ENCODE measurements at places on chromosomes 13 and 19. TPM values are rescaled to one million over a fixed set of nuclear protein-coding genes. Genes with fewer than 3 reads are reported as not detected.
A peak's percentile ranks its signal among the peaks of the same experiment; 100 is the strongest.

DNA sequence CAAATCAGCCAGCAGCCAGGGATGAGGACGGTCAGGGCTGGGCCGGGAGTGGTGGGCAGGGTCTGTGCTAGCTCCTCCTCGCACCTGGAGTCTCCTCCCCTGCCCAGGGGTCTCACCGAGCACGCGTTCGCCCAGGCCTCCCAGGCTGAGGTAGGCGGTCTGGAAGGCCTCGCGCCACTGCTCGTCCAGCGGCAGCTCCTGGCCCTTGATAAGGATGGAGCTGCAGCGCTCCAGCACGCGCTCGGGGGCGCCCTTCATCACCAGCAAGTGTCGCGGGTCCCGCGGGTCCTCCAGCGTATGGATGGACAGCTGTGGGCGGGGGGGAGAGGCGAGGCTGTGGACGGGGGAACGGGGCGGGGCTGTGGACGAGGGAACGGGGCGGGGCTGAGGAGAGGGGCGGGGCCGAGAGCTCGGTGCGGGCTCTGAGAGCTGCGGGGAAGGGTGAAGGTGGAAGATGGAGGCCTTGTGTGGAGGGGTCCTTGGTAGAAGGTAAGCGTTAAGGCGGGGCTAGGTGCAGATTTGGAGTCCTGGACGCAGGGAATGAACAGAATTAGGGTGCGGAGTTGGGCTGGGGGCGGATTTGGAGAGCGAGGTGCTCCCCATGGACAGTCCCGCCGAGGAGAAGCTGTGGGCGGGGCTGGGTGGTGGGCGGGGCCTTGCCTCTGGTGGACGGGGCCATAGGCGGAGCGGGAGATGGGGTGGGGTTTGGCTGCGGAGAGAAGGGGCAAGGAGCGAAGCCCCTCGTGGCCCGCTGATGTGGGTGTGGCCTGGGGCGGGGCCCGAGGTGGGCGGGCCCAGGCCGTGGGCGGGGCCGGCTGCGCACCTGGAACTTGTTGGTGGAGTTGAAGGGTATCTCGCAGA lies 5.7 kb downstream of the ATP4A start:
- H3K36me3 ChIP-seq, result no peaks in the 10 kb centered on the region
- H3K27me3 ChIP-seq, result peaks cover 47% of the 10 kb centered on the region
- peak; percentile 68 for DNase-seq
- H3K27ac ChIP-seq, result no peak overlapping the region
- H3K4me3 ChIP-seq, result peak overlapping the region; percentile 51
- no peaks in the 10 kb centered on the region for H3K4me1 ChIP-seq

- H3K4me3 ChIP-seq, result no peak overlapping the region
- no peaks in the 10 kb centered on the region for H3K36me3 ChIP-seq
- H3K27me3 ChIP-seq, result no peaks in the 10 kb centered on the region
- no peaks in the 10 kb centered on the region for H3K4me1 ChIP-seq
- no peak for DNase-seq
Measured at GRCh38 chr19:56966225-56966696, 125.7 kb upstream of the PEG3 start.

GRCh38 chr13:110873639-110874507 lies 41.0 kb downstream of the ANKRD10 start:
- no peaks in the 10 kb centered on the region for H3K27me3 ChIP-seq
- H3K27ac ChIP-seq, result peak overlapping the region; percentile 51
- H3K36me3 ChIP-seq, result no peaks in the 10 kb centered on the region
- no peak for DNase-seq
- H3K4me1 ChIP-seq, result peaks cover 21% of the 10 kb centered on the region

DNA sequence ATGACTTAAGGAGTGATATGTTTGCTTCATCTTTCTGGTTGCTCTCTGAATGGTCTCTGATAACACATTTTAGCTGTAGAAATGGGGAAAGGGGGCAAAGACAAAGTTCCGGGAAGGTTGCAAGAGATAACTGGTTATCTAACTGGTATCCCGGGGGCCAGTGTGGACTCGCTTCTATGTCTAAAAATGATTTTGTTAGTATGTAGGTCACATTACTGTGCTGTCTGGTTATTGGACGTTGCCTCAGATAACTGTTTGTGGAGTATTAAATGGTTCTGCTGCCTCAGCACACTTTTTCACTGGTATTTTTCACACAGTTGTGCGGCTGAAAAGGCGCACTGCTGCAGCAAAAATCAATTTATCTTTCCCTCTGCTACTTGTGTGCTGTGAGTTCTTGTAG lies 63.0 kb upstream of the ZNF536 start:
- DNase-seq, result no peak
- H3K27ac ChIP-seq, result no peak overlapping the region
- H3K36me3 ChIP-seq, result no peaks in the 10 kb centered on the region
- no peaks in the 10 kb centered on the region for H3K4me1 ChIP-seq
- no peak overlapping the region for H3K4me3 ChIP-seq

- H3K36me3 ChIP-seq, result no peaks in the 10 kb centered on the region
- H3K4me3 ChIP-seq, result no peak overlapping the region
- no peaks in the 10 kb centered on the region for H3K27me3 ChIP-seq
- no peak for DNase-seq
- no peak overlapping the region for H3K27ac ChIP-seq
- no peaks in the 10 kb centered on the region for H3K4me1 ChIP-seq
Measured at GRCh38 chr13:108049211-108049610, 166.1 kb downstream of the LIG4 start.

DNA sequence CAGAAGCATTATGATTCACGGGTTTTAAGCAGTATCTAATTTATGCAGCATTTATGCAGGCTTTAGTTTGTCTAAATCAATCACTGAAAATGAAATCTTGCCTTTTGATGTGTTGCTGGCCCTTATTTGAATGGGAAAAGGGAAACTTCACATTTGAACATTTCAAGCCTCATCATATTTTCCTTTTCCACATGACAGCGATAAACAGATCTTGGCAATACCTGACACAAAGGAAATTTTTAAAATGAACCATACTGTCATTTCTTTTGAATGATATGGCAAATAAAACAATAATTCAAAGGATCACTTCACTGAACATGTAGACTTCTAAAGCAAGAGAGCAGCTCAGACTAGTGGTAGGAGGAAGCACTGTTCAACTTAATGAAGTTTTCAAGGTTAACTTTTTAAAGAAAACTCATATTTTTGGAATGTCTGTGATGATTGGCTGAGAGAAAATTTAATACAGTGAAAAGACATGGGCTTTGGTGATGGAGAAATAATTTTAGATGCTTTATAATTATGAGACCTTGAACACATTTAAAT lies 198.1 kb downstream of the OXGR1 start:
- no peaks in the 10 kb centered on the region for H3K4me1 ChIP-seq
- H3K27ac ChIP-seq, result no peak overlapping the region
- H3K36me3 ChIP-seq, result no peaks in the 10 kb centered on the region
- no peak overlapping the region for H3K4me3 ChIP-seq

DNA sequence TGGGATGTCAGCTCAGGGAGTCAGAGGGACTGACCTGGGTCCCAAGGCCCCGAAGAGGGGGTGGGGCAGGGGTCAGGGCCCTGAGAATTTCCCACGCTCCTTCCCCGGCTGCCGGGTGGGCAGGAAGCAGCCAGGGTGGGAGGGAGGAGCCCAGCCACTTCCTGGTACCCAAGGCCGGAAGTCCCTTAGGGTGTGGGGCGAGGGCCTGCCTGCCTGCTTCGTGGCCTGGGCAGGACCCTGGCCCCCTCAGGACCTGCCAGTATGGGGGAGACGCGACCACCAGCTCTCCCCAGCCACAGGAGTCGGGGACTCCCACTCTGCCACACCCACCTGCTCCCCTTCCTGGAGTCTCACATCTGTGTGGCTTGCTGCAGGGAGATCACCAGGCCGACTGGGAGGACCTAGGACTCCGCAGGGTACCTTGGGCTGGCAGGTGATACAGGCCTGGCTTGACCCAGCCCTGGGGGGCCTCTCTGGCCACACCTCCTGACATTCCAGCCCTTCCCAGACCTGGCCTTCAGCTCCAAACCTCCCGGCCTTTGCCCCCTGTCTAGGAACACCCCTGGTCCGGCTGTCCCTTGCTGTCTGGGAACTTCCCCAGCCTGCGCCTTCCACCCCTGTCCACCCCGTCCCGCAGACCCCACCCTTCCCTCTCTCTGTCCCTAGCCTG lies 9.8 kb upstream of the CIRBP start:
- no peaks in the 10 kb centered on the region for H3K27me3 ChIP-seq
- peak; percentile 78 for DNase-seq
- peaks cover 42% of the 10 kb centered on the region for H3K36me3 ChIP-seq
- H3K4me3 ChIP-seq, result peak overlapping the region; percentile 37
- H3K27ac ChIP-seq, result peak overlapping the region; percentile 85
- H3K4me1 ChIP-seq, result peaks cover 57% of the 10 kb centered on the region

GRCh38 chr19:45887200-45887710 lies 1.3 kb upstream of the IRF2BP1 start:
- H3K27ac ChIP-seq, result peak overlapping the region; percentile 86
- peaks cover 29% of the 10 kb centered on the region for H3K4me1 ChIP-seq
- H3K36me3 ChIP-seq, result no peaks in the 10 kb centered on the region
- H3K4me3 ChIP-seq, result peak overlapping the region; percentile 87
- no peaks in the 10 kb centered on the region for H3K27me3 ChIP-seq

GRCh38 chr13:60619461-60619860 lies 222.4 kb downstream of the TDRD3 start:
- H3K36me3 ChIP-seq, result no peaks in the 10 kb centered on the region
- H3K4me3 ChIP-seq, result no peak overlapping the region
- H3K27ac ChIP-seq, result no peak overlapping the region
- H3K4me1 ChIP-seq, result no peaks in the 10 kb centered on the region
- DNase-seq, result no peak
- H3K27me3 ChIP-seq, result no peaks in the 10 kb centered on the region

DNA sequence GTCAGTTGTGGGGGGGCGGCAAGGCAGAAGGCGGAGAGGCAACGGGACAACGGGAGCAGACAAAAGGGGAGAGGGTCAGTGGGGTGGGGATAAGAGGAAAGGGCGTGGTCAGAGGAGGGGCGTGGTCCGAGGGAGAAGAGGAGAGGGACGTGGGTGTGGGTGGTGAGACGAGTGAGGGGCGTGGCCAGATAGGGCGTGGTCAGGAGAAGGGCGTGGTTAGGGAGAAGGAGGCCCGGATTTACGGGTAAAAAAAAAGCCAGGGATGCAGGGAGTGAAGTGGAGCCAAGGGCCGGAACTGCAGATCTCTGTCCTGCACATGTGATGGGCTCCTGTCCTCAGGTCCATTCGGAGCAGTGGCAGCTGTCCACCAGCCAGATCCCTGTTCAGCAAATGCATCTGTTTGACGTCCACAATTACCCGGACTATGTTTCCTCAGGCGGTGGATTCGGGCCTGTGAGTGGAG lies 21.5 kb downstream of the CPT1C start:
- H3K4me3 ChIP-seq, result no peak overlapping the region
- H3K27me3 ChIP-seq, result no peaks in the 10 kb centered on the region
- no peaks in the 10 kb centered on the region for H3K4me1 ChIP-seq
- H3K27ac ChIP-seq, result no peak overlapping the region

GRCh38 chr19:45499196-45500180 lies 1.2 kb downstream of the PPM1N start:
- no peaks in the 10 kb centered on the region for H3K36me3 ChIP-seq
- H3K4me3 ChIP-seq, result peak overlapping the region; percentile 39
- H3K27me3 ChIP-seq, result peaks cover 43% of the 10 kb centered on the region
- peak; percentile 80 for DNase-seq

DNA sequence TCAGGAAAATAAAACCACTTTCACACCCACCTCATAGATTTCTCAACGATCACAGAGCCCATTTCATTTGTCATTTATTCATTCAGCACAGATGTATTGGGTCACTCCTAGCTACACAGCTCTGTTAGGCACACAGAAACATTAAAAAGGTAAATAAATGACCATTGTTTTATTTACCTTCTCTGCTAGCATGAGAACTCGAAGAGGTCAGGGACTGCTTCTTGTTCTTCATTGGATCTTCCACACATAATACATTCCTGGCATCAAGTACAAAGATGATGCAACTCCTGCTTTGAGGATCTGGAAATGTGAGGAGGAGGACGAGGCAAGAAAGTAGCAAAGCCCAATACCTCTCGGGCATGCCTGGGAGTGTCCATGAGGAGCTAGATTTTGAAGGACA lies 168.1 kb downstream of the RBM26 start:
- no peaks in the 10 kb centered on the region for H3K36me3 ChIP-seq
- H3K27me3 ChIP-seq, result no peaks in the 10 kb centered on the region
- H3K27ac ChIP-seq, result no peak overlapping the region
- no peak for DNase-seq
- H3K4me3 ChIP-seq, result no peak overlapping the region

- no peak overlapping the region for H3K4me3 ChIP-seq
- H3K27me3 ChIP-seq, result peaks cover 66% of the 10 kb centered on the region
- no peaks in the 10 kb centered on the region for H3K4me1 ChIP-seq
- DNase-seq, result no peak
- H3K36me3 ChIP-seq, result no peaks in the 10 kb centered on the region
Measured at GRCh38 chr19:1704339-1704738, 49.0 kb upstream of the ONECUT3 start.

CCDC8 gene
- 2.4 TPM for total RNA-seq

MEIOSIN gene
- total RNA-seq, result not detected

MEF2B gene
- total RNA-seq, result 0.61 TPM

RFXAP gene
- total RNA-seq, result 4.1 TPM

LYPD3 gene
- not detected for total RNA-seq

RNF225 gene
- total RNA-seq, result not detected

ATG4D gene
- 42.5 TPM for total RNA-seq

MCF2L gene
- 14.3 TPM for total RNA-seq

LILRB1 gene
- total RNA-seq, result 1.2 TPM
